Activated T-helper 1 cell treated with anti-CD3 and anti-CD28 coated beads, Interleukin-2, amount 50 U/mL, for 16 hours (primary cell): ENCODE measurements at places on chromosomes 2 and 18.

GRCh38 chr2:185895828-185896693, 157.5 kb downstream of the FSIP2 start:
- DNase-seq, result no peak

- no peak for DNase-seq
Measured at GRCh38 chr2:29530281-29530680, 391.1 kb downstream of the ALK start.

- no peak for DNase-seq
Measured at GRCh38 chr18:31686986-31687928, 2.9 kb upstream of the B4GALT6 start.

GRCh38 chr18:10252952-10253705, 201.3 kb upstream of the APCDD1 start:
- DNase-seq, result no peak

DNA sequence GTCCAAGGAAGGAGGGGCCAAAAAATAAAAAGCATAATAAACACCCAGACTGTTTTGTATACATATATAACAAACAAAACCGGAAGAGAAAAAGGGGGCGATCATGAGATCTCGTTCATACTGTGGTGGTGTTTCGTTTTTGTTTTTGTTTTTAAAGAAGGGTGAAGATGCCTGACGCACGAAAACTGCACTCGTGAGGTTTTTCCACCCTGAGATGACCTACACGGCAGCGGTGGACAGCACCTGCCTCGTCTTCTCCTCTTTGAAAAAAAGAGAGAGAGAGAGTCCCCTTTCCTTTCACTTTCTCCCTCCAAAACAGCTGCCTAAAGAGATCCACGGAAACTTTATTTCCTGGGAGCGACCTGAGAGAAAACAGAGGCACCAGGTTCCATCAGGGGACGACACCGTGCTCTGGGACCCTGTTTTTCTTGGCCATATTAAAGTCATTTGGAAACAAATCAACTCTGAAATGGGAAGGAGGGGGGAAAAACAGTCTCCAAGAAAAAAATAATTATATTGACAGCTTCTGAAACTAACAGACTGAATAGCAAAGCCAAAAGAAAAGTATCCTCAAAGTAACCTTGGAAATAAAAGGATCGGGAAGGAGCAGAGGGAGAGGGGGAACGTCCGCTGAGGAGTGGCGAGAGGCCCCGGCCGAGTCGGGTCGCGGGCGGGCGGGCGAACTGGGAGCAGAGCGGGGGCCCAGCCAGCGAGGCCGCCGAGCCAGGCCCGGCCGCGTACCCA, 3.5 kb downstream of the POU3F3 start:
- DNase-seq, result no peak

- no peak for DNase-seq
Measured at GRCh38 chr2:69196327-69197117, 183.5 kb downstream of the ANTXR1 start.

DNA sequence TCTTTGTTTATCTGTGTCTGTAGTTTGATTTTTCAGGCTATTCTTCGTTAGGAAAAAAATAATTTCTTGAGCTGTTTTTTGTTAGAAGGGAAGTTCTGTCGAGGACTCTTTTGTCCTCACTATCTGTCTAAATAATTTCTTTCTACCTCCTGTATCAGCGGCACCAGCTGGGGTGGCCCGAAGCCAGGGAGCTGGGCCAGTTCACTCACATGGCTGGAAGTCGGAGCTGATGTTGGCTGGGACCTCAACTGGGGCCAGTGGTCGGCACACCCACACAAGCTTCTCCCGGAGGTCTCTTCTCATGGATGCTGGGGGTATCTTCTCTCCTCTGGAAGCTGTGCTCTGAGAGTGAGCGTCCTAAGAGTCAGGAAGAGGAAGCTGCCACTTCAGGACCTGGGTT, 8.0 kb upstream of the PDIA6 start:
- DNase-seq, result no peak

- DNase-seq, result no peak
Measured at GRCh38 chr18:53701697-53702096, 522.8 kb downstream of the MBD2 start.

DNA sequence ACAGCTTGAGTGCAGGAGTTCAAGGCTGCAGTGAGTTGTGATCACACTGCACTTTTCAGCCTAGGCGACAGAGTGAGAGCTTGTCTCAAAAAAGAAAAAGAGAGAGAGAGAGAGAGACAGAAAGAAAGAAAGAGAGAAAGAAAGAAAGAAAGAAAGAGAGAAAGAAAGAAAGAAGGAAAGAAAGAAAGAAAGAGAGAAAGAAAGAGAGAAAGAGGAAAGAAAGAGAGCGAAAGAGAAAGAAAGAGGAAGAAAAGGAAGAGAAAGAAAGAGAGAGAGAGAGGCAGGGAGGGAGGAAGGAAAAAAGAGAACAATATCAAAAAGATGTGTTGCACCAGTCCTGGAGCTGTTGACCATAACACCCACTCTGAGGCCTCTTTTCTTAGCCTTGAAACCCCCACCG, 89.8 kb upstream of the MBOAT2 start:
- DNase-seq, result no peak

- no peak for DNase-seq
Measured at GRCh38 chr2:201261906-201262305, 1.6 kb downstream of the CASP8 start.

GRCh38 chr2:223856021-223856420, 18.6 kb upstream of the AP1S3 start:
- no peak for DNase-seq

DNA sequence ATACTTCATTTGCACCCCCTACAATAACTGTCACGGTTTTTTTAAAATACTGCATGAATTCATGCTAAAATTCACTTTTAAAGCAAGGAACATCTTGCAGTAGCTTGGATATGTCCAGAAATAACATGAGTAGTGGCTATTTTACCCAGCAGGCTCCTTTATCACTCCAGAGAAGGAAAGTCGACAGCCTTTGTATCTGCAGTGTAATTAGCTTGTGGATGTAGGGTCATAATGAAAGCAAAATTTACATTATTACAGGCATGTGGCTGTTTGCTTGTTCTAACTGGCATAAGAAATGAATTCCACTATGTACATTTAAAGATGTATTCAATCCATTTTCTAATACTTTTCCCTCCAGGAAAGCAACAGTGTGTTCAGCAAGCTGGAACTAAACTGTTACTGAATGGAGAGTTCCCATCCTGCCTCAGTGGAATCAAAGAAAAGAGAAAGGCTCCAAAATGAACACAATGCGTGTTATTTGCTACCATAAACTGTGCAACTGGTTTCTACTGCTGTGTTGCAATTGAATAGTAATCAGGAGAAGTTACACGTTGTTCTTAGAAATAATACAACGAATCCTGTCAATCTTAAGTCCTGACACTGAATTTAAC, 321.2 kb upstream of the VRK2 start:
- no peak for DNase-seq

- no peak for DNase-seq
Measured at GRCh38 chr2:104858006-104858978, 4.4 kb downstream of the POU3F3 start.

DNA sequence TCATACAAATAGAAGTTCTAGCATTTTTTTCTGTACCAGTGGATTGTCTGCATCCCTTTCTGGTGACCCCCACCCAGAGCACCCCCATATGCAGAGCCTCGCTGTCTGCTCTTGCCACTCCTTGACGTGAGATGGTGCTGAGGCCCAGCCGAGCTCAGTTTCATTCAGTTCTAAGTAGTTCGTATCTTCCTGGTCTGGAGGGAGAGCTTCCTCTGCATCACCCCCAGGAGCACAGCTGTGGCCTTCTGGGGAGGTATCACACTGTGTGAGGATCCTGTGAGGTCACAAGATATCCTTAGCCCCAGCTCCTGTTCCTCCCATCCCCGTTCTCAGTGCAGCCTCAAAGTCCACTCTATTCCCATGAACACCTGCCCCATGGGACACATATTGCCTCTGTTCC, 132.7 kb downstream of the PTGR3 start:
- no peak for DNase-seq

GRCh38 chr2:127074358-127074757, 32.6 kb downstream of the BIN1 start:
- no peak for DNase-seq

DNA sequence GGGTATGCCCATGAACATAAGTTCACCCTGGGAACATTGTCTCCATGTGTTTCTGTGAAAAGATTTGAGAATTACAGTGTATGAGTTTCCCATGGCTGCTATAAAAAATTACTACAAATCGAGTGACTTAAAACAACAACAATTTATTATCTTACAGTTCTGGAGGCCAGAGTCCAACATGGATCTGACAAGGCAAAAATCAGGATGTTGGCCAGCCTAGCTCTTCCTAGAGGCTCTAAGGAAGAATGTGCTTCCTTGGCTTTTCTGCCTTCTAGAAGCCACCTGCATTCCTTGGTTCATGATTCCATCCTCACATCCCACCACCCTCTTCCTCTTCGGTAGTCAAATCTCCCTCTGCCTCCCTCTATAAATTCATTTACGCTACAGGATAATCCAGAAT, 38.6 kb downstream of the FAM124B start:
- DNase-seq, result no peak

GRCh38 chr2:225920621-225921220, 521.2 kb downstream of the NYAP2 start:
- no peak for DNase-seq
